ENCODE measurements at places on chromosomes 12 and 14.

DNA sequence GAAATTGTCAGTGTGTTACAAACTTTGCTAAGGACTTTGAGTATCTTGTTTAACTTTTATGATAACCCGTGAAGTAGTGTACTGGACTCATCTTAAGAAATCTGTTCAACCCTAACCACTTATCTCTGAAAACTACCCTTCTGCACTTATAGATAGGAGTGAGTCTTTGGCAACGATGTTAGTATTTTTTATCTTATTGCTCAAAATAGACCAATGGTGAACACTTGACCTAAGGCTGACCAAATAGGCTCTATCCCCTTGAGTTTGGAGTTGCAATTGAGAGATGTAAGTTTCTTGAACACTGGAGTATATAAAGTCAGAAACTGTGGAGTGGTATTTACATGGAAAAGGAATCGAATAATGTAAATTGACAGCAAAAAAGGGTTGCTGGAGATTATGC, 786.1 kb downstream of the TMTC2 start:
- DNase-seq: no peak

- DNase-seq: no peak
Observed at GRCh38 chr14:24079491-24080141, 8.3 kb downstream of the CPNE6 start.

DNA sequence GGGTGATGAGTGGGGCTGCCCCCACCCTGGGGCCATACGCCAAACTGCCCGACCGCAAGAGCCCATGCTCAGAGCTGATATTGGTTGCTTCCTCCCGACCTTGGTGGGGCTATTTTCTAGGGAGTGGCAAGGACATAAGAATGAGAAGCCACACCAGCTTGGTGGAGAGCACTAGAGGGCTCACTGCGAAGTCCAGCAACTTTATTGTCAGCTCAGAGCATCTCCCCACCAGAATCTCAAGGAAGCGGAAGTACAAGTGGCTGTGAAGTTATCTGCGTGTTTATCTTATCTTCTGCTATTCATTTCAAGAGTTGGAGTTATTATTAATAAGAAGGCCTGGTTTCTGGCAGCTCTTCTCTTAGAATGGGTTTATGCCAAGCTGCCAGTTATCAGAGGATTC, 4.9 kb upstream of the PLXNC1 start:
- no peak for DNase-seq

- no peak for DNase-seq
Observed at GRCh38 chr14:55052269-55052930, 953 bp downstream of the MAPK1IP1L start.

GRCh38 chr12:76649099-76649498, 89.5 kb upstream of the OSBPL8 start:
- no peak for DNase-seq

DNA sequence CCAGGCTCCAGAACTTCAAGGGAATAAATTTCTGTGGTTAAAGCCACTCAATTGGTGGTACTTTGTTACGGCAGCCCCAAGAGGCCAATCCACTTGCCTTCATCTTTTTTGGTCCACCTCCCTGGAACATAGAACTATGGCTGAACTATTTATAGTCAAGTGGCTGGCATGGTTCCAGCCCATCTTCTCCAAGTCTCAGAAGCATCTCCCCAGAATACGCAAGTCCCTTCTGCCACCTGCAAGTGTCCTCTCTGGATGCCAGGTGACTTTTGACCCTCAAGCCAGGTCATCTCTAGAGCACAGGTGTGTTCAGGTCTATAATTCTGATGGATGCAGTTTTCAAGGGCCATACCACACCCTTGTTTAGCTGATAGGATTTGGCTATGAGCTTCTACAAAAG, 371.5 kb downstream of the AACS start:
- DNase-seq: no peak

GRCh38 chr14:36284971-36285595, 35.4 kb downstream of the MBIP start:
- DNase-seq: no peak

GRCh38 chr14:104977008-104977680, 1.0 kb downstream of the AHNAK2 start:
- peak; percentile 47 for DNase-seq

DNA sequence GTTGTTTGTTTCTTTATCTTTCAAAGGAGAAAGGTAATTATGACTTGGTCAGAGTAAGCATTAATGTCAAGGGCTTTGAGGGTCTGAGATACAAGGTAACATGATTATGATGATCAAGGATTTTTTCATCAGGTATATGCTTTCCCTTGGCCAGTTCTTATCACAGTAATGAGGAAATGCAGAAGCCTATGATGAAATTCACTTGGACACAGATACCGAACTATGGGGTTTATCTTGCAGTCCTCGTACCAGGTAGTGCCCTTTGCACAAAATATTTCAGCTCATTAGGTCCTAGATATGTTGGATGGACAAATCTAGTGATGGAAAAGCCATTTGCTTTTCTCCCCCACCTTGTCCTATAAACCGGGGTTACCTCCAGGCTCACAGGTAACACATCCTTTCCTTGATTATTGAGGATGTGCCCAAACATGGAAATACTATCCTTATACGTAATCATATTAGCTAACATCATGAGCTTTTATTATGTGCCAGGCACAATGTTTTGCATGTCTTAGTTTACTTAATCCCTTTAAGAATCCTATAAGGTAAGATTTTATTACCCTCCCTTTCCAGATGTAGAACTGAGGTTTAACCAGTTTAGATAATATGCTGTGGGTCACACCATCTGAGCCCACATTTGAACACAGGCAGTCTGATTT, 7.0 kb upstream of the RASSF3 start:
- no peak for DNase-seq

DNA sequence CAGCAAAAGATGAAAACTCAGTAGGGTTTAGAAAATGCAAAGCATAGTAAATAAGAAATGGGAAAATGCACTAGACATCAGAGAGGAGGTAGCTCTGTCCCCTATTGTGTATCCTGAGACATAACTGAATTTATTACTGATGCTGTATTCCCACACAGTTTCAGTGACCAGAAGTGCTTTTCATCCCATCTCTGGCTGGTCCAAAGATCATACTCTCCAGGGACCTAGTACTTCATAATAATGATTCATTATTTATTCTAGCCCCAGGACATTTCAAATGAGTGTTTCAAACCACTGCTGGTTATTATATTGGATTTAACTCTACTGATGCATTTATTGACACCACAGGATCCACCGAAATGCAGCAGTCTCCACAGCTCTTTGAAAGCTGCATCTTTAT, 163.3 kb downstream of the PAWR start:
- no peak for DNase-seq

GRCh38 chr14:64728856-64729255, 24.6 kb downstream of the PLEKHG3 start:
- no peak for DNase-seq

DNA sequence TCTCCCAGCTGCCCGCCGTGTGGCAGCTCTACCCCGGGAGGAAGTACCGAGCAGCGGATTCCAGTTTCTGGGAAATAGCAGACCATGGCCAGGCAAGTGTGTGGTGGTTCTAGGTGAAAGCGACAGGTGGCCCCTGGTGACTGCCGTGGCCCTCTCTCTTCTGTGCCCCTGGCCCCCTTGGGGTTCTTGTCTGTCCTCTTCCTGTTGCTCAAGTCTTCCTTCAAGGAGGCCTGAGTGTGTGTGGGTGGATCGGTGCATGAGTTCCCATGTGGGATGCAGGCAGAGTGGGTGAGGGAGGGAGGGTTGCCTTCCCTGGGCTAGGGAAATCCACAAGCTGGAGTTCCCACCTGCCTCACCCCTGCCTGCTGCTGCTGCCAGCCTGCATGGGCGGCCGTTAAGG, 4.6 kb downstream of the TCL1B start:
- no peak for DNase-seq

DNA sequence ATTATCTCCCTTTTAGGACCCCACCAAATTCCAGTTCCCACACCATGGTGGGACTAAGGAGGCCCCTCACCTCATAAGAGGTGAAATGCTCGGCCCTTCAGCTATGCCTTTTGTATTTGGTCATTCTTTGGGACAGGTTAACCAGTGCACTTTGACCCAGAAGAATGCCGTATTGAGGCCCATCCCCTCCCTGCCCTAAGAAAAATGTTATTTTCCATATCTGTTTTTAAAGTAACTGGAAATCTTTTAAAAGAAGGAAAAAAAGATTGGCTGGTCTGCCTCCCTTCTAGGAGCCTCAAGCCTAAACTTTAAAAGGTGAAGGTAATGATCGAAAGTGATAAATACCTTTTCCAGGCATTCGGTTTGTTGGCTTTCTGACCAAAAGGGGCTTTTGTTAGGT, 5.7 kb upstream of the HOXC13 start:
- no peak for DNase-seq

DNA sequence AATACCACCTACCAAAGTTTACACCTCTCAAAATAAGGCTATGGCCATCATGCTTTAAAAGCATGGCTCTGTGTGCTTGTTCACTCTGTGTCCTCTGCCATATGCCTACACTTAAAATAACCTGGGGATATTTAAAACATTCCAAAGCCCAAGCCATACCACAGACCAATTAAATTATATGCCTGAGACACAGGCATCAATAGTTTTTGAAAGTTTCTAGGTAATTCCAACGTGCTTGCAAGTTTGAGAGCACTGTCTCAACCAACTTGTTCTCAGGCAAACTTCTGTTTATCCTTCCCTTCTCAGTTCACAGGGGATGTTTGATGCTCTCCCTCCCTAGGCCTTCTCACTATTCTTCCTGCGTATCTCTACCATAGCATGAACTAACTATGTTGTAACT, 3.4 kb upstream of the FRMD6 start:
- DNase-seq: no peak

DNA sequence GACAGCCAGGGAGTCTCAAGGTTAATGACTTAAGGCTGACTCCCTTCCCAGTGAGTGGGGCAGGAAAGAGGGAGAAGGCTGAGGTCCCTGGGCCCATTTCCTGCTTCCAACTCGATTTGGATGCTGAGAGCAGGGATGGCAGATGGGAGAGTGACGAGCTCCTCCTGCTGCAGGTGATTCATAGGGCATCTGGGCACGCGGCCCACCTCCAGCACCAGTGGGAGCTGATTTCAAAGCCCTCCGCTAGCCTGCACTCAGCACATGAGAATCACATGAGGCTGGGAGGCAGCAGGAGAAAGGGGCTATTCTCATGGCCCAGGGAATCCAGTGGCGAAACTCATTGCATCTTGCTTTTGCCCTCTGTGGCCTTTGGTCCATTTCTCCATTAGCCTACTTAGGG, 90.8 kb downstream of the SSPN start:
- DNase-seq: no peak

DNA sequence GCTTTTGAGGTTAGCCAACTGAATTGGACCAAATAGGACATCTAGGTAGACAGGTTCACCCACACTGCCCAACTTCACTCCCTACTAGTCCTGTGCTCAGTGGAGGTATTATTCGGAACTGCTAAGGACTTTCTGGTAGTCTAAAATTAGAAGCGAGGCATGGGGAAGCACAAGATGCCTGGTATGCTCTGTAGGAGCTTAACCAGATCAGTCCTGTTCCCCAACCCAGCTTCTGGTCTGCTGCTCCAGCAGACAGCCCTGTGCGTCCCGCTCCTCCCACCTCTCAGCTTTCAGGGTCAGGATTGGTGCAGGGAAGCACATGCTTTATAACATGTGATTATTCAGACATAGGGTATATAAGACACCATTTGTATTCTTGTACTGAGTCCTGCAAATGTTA, 31.2 kb downstream of the PRB3 start:
- no peak for DNase-seq

GRCh38 chr12:1562813-1563407, 31.5 kb downstream of the FBXL14 start:
- DNase-seq: no peak

GRCh38 chr12:125954362-125954761, 889.1 kb downstream of the AACS start:
- no peak for DNase-seq

GRCh38 chr12:52029685-52030084, 21.6 kb upstream of the NR4A1 start:
- peak; percentile 67 for DNase-seq

DNA sequence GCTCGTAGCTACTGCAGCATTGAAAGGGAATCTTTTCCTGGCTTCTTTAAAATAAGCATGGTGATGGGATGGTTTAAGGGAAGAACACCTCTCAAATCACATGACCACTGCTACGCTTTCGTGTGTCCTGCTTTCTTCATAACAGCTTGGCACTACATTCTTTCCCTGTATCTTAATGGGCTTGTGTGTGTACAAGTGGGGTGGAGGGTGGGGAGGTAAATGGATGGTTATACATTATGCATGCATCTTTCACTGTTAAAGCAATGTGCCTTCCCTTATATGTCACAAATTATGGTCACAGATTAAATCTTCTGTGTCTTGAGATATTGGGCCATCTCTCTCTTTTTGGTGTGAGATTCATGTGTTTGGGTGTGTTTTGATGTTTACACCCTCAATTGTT, 169.4 kb upstream of the GARIN2 start:
- no peak for DNase-seq

GRCh38 chr12:56040151-56040550, 1.6 kb upstream of the RPS26 start:
- no peak for DNase-seq

- DNase-seq: no peak
Observed at GRCh38 chr12:112645586-112645985, 146.0 kb upstream of the RPH3A start.

DNA sequence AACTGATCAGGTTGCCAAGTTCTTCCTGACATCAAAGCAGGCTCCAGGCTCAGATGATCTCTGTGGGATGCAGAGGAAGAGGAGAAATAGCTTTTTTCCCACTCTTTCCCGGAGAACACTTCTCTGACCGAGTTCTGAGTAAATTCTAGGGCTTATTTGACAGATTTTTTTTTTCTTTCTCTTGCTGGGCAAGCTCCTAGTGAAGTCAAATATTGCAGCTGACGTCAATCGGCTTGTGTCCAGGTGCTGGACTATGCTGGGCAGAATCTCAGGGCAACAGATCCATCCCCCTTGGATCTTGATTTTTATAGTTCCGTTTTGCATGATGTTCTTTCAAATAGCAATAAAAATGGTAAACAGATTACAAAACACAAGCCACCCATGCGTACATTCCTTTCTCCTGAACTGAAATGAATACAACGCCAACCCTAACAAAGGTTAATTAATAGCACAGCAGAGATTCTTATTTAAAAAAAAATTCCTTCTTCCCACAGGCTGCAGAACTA, 182.2 kb downstream of the NOVA1 start:
- no peak for DNase-seq

DNA sequence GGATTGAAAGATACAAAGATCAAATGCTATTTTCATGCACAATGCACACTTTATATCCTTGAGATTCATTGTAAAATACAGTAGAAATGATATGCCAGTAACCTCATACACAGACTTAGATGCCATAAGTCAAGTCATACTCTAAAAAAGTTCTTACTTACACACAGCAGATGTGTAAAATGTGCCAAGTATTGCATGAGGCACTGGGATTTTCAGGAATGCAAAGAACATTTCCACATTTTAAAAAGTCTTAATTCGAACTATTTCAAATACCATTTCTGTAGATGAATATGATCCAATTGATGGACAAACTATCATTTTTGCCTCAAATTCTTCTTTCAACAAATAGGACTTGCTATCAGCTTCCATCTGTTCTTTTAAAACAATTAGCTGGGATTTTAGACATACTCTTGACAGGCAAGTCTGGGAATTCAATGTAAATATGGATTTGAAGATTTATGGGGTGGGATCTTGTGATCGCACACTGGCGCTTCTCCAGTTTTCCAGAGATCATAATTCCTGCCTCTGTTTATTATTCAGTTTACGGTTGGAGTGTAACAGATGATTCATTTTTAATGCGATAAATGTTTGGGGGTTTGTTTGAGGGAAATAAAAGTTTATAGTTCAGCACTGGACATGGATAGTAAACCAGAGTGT, 183.8 kb downstream of the PAX9 start:
- no peak for DNase-seq
